ENCODE measurements at places on chromosomes 5 and 9.

DNA sequence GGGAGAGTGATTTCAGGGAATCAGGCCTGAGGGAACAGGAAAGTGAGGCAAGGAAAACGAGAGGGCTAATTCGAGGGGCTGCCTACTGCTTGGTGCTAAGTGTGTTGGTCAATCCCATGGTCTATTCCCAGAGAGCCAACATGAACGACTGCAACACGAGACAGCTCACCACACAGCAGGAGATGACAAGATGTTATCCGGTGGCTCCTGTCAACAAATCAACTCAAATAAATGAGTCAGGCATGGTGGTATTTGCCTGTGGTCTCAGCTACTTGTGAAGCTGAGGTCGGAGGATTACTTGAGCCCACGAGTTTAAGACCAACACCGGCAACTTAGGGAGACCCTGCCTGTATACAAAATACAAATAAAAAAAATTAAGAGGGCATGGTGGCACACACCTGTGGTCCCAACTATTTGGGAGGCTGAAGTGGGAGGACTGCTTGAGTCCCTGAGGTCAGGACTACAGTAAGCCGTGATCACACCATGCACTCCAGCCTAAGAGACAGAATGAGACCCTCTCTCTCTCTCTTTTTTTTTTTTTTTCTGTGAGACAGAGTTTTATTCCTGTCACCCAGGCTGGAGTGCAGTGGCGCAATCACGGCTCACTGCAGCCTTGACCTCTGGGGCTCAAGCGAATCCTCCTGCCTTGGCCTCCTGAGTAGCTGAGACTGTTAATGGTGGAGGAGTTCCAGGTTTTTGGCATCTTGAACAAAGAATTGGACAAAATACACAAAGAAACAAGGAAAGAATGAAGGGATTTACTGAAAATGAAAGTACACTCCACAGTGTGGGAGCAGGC, 9.0 kb upstream of the FAF2 start:
- no peak for DNase-seq

- no peak for DNase-seq
Observed at GRCh38 chr5:40689438-40689837, 9.7 kb downstream of the PTGER4 start.

- DNase-seq, result no peak
Observed at GRCh38 chr9:137294091-137294680, 7.9 kb downstream of the NRARP start.

DNA sequence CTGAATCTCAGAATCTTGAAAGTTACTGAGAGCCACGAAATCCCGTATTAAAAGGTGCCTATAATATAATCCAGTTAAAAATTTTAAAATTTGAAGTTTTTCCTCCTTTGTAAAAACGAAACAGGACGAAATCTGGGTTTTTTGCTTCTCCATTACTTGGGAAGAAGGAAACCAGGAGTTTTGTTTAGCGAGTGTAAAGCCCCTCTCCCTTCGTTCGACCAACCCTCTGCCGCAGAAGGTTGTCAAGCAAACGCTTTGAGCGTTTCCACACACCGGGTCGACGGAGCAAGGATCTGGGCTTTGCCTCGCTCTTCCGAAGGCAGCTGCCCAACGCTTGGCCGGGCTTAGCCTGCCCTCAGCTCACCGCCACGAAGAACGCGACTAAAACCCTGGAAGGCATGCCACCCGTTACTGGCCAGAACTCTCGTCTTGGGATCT, 1.6 kb upstream of the FOXE1 start:
- DNase-seq, result no peak

DNA sequence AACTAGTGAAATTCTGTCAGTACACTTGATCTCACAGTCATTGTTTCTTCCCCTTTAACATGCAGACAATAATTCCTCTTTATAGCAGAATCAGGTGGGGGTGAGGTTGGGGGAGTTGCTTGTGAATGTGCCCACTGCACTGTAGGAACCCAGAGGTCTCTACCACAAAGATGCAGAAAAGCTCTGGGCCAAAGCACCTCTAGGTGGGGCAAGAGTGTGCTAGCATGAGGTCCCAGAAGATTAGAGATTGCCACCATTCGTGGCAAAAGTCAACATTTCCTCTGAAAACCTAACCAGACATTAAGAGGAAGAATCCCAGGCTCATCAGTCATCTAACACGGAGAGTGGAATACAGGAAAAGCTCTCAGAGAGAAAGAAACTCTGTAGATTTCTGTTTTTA, 74.5 kb downstream of the PTCD2 start:
- DNase-seq, result no peak

- no peak for DNase-seq
Observed at GRCh38 chr5:138745268-138745667, 8.0 kb upstream of the CTNNA1 start.

- DNase-seq, result no peak
Observed at GRCh38 chr9:85079349-85079748, 409.8 kb downstream of the NTRK2 start.

GRCh38 chr5:132277256-132277655, 16.9 kb upstream of the SLC22A4 start:
- DNase-seq, result no peak

DNA sequence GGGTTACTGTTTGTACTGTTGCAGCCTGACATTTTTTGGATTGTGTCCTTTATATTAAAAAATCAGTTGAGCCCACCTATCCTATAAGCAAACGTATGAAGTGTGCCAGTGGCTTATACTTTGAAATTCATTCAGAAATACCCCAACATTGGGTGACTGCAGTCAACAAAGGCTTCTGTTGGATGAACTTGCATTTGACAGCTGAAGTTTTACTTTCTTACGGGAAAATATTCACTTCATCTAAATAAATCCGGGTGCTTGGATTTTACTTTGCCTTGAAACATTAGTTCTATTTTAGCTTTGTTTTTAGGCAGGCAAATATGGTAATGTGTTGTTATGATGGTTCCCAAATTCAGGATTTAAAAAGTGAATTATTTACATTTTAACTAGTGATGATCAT, 21.7 kb downstream of the EXOSC2 start:
- DNase-seq, result no peak

DNA sequence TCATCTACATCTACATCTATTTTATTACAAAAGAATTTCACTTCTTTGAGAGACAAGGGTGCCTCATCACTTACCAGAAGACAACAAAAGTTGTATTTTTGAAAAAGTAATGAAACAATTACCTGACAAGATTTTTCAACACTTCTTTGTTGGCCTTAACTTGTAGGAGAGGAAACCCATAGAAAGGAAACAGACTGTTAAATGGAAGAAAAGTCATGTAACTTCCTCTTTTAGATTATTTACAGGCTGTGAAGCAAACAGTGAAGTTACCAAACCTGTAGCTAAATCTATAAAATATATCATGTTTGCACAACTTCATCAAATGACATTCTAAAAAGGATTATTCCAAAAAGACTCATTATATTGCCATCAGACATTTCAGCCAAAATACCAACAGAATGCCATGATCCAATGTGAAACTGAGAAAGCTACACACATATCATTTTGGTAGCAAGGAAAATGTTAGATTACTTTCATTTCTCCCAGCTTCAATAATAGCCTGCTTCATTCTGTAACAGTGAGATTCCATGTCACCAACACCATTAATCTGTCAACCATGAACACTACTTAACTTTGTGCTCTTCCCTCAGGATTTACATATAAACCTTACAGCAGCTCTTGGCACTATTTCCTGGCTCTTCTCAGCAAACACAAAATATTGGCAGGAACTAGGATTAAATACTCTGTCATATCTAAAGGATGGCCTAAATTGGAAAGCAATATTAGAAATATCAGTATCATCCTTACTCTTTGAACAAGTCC, 122.5 kb downstream of the MCTP1 start:
- no peak for DNase-seq

DNA sequence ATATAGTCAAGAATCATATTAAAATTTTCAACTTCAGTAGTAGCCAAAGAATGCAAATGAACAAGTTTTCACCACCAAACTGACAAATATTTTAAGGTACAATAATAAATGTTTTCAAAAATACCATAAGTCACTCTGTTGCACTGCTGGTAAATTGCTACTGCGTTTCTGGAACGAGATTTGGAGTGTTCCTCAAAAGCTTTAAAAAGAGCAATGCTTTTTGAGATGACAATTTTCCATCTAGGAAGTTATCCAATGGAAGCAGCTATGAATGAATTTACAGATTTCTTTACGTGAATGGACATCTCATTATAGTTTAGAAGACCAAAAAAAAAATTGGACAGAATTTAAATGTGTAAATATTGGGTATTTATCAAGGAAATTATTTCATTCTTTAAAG, 173.2 kb upstream of the OR13F1 start:
- DNase-seq, result no peak

- DNase-seq, result no peak
Observed at GRCh38 chr9:124855944-124856765, 2.9 kb downstream of the WDR38 start.

DNA sequence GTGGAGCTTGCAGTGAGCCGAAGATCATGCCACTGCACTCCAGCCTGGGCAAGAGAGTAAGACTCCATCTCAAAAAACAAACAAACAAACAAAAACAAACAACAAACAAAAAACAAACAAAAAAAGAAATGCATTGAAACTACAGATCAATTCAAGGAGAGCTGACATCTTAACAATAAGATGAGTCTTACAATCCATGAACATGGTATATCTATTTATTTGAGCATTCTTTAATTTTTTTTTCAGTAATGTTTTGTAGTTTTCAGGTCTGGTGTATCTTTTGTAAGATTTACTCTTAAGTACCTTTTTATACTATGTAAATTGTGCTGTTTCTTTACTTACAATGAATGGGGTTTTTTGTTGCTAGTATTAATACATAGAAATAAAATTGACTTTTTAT, 140.1 kb upstream of the DAPK1 start:
- DNase-seq, result no peak

- no peak for DNase-seq
Observed at GRCh38 chr9:136604823-136605525, 57.7 kb upstream of the EGFL7 start.

- DNase-seq, result no peak
Observed at GRCh38 chr5:141632650-141633049, 4.0 kb downstream of the HDAC3 start.

GRCh38 chr9:3954331-3955304, 345.2 kb downstream of the GLIS3 start:
- no peak for DNase-seq

All from effector memory CD4-positive, alpha-beta T cell (primary cell).